ELF-1 (cell line): ENCODE measurements at places on chromosomes 4 and X.
A peak's percentile ranks its signal among the peaks of the same experiment; 100 is the strongest.

- no peak for DNase-seq
Measured at GRCh38 chr4:147617841-147618691, 869 bp downstream of the TMEM184C start.

DNA sequence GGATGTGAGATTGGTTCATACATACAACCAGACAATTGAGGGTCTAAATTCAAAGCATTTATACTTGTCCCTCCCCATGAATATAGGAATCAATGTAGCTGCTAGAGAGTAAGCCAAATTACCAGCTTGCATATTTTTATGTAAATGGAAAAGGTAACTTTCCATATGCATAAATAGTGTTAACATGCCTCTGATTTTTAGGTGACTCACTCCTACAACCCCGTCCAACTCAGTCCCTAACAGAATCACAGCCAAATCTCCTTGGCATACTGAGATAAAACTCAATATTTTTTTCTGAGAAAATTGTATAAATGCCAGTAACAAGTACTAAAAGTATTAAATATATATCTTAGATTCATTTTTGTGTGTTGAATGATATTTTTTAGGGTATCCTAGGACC is 67.2 kb downstream of the INPP4B start:
- no peak for DNase-seq

GRCh38 chr4:151744614-151745013 is 16.2 kb downstream of the GATB start:
- no peak for DNase-seq

- peak; percentile 62 for DNase-seq
Measured at GRCh38 chrX:40755291-40756249, 20.2 kb upstream of the MED14 start.

GRCh38 chrX:30612250-30612655 is 34.7 kb upstream of the TASL start:
- no peak for DNase-seq

DNA sequence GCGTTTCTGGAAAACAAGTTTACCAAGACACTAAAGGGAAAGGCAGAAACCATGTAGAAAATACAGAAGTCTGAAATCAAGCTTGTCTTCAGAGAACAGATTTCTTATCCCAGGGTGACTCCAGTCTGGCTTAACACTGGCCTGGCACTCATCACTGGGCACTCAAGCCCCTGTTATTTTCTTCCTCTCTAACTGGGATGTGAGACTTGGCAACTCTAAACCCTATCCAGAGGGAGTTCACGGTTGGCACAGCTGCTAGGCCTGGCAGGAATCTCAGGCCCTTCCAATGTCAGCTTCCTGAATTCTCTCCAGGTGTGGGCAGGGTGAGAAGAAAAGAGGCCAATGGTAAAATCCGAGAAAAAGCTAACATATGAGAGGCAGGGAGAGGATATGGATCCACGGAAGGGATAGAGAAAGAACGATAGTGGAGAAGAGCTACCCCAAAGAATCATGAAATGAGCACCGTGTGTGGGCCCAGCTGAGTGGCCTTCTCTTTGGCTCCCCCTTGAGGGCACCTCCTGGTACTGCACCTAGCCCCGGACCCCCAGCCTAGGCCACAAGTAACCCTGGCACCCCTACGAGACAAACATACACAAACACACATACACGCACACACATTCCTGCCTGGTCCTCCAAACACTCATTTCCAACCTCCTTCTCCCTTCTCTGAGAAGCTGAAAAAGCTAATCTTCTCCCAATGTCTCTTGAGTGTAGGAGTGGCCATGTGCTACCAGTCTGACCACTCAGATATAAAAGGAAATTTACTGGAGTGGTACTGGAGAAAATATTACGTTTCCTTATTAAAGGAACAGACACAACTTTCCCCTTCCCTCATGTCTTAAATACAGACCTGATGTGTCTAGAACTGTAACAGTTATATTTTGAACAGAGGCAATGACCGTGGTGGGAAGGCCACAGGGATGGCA is 16.6 kb upstream of the PTCHD1 start:
- DNase-seq = peak; percentile 88
